ENCODE measurements at places on chromosomes 5 and 9.

GRCh38 chr9:116101516-116101915 lies 52.1 kb upstream of the PAPPA start:
- DNase-seq = no peak

GRCh38 chr9:114464281-114465051 lies 40.8 kb downstream of the WHRN start:
- DNase-seq = no peak

DNA sequence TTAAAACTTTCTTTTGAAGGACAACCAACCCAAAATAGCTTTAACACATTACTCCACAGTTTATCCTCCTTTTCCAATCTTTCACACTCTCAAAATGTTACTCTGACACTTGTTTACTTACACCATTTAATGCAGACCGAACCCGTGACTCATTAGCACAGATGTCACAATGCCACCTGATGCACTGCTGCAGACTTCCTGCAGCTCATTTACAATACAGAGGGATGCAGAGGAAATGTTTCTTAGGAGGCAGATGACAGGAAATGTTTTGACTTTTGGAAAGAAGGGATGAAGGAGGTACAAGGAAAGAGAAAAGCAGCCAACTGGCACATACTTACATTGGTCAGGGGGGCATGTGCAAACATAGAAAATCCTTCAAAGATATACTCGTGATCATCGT lies 39.0 kb downstream of the DROSHA start:
- no peak for DNase-seq

GRCh38 chr5:32165597-32165996 lies 8.5 kb downstream of the GOLPH3 start:
- DNase-seq = no peak

DNA sequence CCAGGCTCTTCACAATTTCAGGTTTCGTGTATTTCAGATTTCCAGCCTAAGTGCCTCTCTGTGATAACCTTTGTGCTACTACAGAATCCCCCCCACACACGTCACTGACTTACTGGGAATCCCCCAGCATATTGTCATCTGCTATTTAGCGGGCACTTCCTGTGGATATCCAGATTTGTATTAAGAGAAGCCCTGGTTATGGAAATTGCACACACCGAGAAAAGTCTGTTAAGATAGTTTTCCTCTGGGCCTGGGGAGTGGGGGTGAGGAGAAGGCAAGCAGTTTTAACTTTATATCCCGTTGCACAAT lies 269.9 kb downstream of the MED10 start:
- no peak for DNase-seq

GRCh38 chr9:135962696-135963307 lies 1.6 kb upstream of the UBAC1 start:
- no peak for DNase-seq

DNA sequence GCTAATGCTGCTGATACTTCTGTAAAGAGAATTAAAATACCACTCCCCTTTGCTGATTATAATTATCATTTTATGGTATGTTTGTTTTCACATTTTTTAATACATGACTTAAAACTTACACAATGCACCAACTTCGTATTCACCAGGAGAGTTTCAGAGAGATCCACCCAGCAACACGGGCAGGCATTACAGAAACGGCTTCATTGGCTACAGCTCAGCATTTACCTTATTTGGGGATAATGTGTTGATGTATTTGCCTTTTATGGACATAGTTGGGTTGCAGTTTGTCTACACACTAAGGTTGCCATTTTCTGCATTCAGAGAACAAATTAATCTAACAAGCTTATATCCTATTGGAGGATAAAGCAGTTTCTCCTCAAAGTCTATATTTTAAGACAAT lies 423.6 kb downstream of the PRDM9 start:
- DNase-seq = no peak

DNA sequence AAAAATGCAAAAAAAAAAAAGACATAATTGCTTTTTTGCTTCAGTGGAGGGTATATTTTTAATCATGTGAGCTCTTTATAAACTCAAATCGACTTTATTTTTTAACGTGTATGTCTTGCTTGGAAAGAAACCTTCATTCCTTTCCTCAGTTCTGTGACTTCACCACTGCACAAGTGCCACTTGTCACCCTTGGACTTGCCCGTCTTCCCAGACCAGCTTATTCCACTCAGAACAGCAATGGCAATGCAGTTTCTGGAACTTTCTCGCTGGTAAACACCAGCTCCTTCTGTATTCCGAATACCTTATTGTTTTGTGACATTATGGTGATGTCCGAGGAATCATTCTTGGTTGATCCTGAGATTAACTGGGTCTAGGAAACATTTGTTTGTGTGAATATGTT lies 440.5 kb upstream of the ADAMTS16 start:
- DNase-seq = no peak

- no peak for DNase-seq
These were observed 124.6 kb upstream of the PDE4D start for GRCh38 chr5:60018091-60018490.

- no peak for DNase-seq
These were observed 49.6 kb downstream of the ANKDD1B start for GRCh38 chr5:75660678-75661465.

DNA sequence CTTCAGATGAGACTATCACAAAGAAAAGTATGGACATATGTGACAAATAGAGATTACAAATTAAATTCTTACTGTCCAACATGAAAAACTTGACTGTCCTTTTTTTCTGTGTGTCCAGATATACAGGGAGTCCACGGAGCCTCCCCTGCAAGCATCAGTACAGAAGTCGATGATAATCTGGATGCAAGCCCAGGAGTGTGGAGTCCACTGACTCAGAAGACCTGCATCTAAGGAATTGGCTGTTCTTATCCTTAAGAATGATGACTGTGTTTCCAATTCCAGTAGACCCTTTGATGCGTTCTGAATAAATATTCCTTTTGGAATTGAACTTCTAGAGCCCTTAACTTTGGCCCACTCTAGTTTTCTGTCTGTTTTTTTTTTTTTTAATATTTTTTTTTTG lies 56.7 kb upstream of the TAF11L2 start:
- no peak for DNase-seq

DNA sequence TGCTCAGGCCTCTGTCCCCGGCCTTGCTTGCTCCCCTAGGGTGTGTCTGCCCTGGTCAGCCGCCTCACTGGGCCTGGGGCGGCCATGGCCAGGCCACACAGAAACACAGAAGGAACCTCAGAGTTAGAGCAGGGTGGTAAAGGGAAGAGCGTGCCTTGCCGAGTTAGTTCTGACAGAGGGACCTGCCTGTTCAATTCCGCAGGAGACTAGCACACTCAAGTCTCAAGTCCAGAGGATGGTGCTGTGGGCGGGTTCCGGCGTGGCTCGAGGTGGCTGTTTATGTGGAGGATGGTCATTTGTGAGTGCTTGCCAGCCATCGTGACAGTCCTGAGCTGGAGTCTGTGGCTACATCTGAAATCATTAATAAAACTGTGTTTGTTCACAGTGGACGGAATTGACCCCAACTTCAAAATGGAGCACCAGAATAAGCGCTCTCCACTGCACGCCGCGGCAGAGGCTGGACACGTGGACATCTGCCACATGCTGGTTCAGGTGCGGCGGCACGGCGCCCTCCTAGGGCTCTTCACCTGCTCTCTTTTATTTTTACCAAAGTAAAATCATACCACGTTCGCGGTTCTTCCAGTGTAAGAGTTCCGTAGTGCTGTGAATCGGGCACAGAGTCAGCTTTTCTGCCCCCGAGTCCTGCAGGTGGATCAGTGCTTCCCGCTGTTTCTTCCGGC lies 95.5 kb upstream of the CACNA1B start:
- DNase-seq = no peak

DNA sequence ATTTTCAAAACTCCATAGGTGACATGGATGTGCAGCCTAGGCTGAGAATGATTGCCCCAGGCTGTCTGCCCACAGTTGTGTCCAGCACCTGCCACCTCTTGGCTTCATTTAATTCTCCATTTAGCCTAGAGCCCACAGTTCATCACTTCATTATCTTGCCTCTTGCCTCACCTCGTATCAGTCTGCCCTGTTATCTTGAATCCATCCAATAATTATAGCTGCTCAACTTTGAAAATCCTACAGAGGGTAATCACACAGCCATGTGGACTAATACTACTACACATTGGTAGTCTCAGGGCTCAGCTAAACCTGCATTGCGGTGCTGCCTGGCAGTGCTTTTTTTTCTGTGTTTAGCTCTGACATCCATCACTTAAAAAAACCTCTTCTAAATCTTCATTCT lies 7.4 kb downstream of the UGCG start:
- no peak for DNase-seq

DNA sequence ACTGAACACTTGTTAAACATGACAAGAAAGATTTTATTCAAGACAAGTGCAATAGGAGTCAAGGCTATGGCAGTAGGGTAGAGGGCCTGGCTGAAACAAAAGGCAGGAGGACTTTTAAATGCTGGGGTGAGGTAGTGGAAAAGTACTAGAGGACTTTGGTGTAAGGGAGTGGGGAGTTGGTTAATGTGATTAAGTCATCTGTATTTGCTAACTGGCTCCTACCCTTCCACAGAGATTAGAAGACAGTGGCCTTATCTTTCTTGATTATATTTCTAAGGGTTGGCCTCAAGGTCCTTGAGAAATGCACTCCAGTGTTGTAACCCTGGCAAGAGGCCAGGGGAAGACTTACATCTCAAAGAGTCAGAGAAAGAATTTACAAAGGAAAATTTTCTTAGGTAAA lies 160.2 kb upstream of the FTMT start:
- DNase-seq = no peak

DNA sequence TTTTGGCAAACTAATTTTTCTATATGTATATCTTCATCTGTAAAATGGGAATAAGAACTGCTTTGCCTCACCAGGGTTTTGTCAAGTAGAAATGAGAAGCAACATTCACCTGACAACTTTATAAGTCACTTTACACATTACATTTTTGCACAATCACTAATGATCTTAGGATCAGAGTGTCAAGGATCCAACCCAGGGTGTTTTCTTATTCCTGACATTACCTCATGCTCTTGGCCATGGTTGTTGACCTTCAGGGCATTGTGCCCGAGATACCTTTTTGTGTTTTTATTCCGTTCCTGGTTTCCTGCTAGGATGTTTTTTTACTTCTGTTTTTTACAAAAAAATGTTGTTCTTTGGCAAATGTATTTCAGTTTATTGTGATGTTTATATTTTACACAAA lies 22.2 kb upstream of the RASA1 start:
- DNase-seq = no peak

GRCh38 chr9:99660191-99660636 lies 161.5 kb upstream of the NR4A3 start:
- DNase-seq = peak; percentile 25

GRCh38 chr9:99425923-99426842 lies 204.1 kb downstream of the SEC61B start:
- DNase-seq = no peak

DNA sequence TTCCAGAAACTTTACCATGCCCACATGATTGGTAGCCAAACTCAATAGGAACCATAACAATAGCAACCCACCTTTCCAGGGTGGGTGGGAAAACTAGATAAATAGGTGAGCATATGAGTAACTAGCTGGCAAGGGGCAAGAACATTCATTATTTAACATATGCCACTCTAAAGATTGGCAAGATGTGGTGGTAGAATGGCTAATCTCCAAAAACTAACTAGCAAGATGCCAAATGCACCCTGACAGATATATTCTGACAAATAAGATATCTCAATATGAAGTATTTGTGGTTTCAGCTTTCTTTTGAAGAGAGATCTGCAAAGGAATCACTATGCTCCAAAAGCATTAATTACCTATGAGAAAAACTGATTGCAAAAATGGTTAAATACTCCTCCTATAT lies 895.6 kb downstream of the TLE1 start:
- no peak for DNase-seq

DNA sequence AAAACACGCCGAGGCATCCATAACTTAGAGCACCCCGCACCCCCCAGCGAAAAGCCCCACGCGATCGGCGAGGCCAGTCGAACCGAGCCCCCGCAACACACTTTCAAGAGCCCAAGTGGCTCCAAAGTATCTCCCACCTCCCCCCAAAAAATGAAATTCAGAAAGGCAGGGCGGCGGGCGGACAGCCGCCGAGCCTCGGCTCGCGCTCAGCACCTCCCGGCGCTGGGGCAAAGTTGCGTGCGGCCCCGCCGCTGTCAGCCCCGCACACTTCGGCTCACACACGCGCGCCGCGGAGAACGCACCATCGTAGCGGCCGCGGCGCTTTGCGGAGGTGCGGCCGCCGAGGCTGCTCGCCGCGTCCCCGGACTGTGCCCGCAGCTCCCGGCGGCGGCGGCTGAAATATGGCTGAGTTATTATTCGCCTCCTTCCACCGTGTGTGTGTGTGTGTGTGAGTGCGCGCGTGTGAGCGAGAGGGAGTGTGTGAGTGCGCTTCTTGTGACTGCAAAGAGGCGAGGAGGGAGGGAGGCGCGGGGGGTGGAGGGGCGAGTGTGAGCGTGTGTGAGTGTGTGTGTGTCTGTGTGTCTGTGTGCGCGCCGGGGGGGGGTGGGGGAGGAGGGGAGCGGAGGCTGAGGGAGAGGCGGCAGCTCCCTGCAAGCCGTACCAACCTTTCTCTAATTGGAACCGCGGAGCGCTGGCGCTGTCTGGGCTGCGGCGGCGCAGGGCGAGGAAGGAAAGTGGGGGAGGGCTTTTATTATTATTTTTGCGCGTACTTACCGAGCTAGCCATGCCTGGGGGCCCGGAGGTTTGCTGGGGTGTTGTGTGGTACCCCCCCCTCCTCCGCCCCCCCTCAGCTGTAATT lies 599 bp downstream of the MLLT3 start:
- DNase-seq = peak; percentile 80

GRCh38 chr5:14712666-14713065 lies 48.1 kb downstream of the OTULIN start:
- DNase-seq = no peak

DNA sequence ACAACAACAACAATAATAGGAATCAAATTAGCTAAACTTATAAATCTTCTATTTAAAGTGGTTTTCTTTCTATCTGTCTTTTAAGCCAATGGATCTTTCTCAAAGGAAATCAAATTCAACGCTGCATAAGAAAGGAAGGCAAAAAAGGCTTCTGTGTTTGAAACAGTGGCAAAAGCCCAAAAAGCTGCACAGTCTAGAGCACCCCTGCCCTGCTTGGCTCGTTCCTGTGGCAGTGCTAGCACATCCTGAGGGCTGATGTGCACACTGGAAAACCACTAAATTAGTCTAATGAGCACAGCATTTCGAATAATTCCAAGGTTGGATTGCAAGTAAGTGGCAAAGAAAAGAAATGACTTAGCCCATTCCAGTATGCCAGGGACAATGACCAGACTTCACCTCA lies 80.7 kb downstream of the AP3B1 start:
- DNase-seq = no peak

- no peak for DNase-seq
These were observed 35.4 kb upstream of the TGFBR1 start for GRCh38 chr9:99069546-99069945.

GRCh38 chr9:123960366-123960765 lies 30.4 kb upstream of the DENND1A start:
- no peak for DNase-seq

- peak; percentile 92 for DNase-seq
These were observed 4.9 kb upstream of the TRAF1 start for GRCh38 chr9:120931231-120932085.
